ENCODE measurements at places on chromosomes 5 and 9. TPM values are rescaled to one million over a fixed set of nuclear protein-coding genes. Genes with fewer than 3 reads are reported as not detected.
A peak's percentile ranks its signal among the peaks of the same experiment; 100 is the strongest.

ENG gene
- total RNA-seq = 323 TPM

ZCCHC9 gene
- total RNA-seq = 21.7 TPM

PCDHB12 gene
- 1.7 TPM for total RNA-seq

ZDHHC12 gene
- 29.4 TPM for total RNA-seq

ACTL7A gene
- total RNA-seq = not detected

SAPCD2 gene
- 0.86 TPM for total RNA-seq

GRCh38 chr5:150347451-150347850, 10.0 kb upstream of the TCOF1 start:
- peaks cover 18% of the 10 kb centered on the region for H3K4me1 ChIP-seq
- H3K36me3 ChIP-seq = no peaks in the 10 kb centered on the region
- H3K27me3 ChIP-seq = no peaks in the 10 kb centered on the region
- H3K27ac ChIP-seq = no peak overlapping the region
- no peak overlapping the region for H3K4me3 ChIP-seq

DNA sequence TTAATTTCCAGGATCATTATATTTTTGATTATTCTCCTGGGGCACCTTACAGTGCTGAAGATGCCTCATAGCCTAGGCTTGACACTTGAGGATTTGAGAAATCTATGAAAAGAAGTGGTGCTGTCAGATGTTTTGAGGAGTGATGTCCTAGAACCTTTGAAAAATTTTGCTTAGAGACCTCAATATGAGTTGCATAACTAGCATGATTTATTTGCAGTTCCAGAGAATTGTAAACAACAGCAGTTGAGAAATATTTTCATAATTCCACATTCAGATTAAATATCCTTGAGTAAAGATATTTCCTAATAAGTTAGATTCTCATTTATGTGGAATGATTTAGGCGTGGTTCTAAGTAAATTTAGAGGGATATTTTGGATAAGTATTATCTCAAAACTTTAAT, 225.8 kb downstream of the ADAMTSL1 start:
- no peak for DNase-seq
- H3K27me3 ChIP-seq = no peaks in the 10 kb centered on the region
- H3K27ac ChIP-seq = no peak overlapping the region

- no peak for DNase-seq
- H3K4me3 ChIP-seq = peak overlapping the region; percentile 96
- no peaks in the 10 kb centered on the region for H3K36me3 ChIP-seq
Observed at GRCh38 chr5:79513308-79513703, 628 bp downstream of the HOMER1 start.

Data from lower lobe of right lung (tissue), 2 donors.